ENCODE measurements at places on chromosomes 12 and 14.

GRCh38 chr12:81759190-81760051, at the start of gene PPFIA2:
Gene PPFIA2, minus strand, starts transcription at chr12:81759350.
- DNase-seq, result peak; percentile 60

DNA sequence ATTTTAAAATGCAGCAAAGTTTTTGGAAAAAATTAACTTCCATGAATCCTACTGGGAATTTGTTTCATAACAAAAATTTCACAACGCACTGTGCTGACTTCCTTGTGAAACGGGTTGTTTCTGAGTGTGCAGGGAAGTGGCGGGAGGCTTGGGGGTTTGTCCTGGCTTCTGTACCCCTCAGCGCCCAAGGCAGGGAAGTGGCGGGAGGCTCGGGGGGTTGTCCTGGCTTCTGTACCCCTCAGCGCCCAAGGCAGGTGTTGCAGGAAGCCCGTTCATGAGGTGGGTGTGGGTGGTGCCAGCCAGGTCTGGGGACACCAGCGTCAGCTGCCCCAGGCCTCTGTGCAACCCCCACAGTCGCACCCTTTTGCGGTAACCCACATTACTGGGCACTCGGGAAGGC, 25.1 kb downstream of the ADGRD1 start:
- DNase-seq, result no peak

- DNase-seq, result no peak
Observed at GRCh38 chr12:107557589-107558100, 128.0 kb upstream of the PWP1 start.

- DNase-seq, result peak; percentile 22
Observed at GRCh38 chr14:87131879-87132278, 861.1 kb downstream of the GALC start.

DNA sequence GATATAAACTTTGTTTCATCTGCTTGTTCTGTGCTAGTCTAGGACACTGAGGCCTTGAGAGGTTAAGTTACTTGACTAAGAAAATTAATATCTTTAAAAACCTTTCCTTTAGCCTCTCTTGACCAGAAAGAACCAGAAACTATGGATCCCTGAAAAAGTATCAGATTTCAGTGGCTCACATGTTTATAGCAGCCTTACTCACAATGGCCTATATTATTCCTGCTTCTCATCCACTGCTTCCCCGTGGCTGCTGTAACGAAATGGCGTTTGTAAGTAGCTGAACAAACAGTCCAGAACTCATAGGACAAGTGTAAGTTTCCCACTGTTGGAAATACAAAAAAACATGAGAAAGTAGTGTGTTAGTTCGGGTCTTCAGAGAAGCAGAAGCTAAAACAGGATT, 3.2 kb upstream of the PYGL start:
- DNase-seq, result no peak

DNA sequence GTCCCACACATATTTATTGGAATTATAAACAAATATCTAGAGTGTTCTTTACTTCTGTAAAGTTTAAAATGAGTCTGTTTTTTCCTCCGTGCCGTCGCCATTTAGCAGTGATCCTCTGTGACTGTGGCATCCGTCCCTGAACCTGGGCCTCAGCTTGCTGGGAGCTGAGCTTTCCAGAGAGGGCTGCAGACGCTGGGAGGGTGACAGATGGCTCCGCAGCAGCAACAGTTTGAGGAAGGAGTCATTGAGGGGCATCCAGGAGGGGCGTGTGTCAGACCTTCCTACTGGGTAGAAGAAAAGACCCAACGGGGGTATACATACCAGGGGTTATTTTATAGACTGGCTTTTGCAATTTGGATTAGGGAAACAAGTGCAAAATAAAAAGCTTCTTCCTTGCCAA, 47.9 kb downstream of the NEUROD4 start:
- DNase-seq, result no peak

- DNase-seq, result no peak
Observed at GRCh38 chr12:52280796-52281560, 6.5 kb downstream of the KRT86 start.

DNA sequence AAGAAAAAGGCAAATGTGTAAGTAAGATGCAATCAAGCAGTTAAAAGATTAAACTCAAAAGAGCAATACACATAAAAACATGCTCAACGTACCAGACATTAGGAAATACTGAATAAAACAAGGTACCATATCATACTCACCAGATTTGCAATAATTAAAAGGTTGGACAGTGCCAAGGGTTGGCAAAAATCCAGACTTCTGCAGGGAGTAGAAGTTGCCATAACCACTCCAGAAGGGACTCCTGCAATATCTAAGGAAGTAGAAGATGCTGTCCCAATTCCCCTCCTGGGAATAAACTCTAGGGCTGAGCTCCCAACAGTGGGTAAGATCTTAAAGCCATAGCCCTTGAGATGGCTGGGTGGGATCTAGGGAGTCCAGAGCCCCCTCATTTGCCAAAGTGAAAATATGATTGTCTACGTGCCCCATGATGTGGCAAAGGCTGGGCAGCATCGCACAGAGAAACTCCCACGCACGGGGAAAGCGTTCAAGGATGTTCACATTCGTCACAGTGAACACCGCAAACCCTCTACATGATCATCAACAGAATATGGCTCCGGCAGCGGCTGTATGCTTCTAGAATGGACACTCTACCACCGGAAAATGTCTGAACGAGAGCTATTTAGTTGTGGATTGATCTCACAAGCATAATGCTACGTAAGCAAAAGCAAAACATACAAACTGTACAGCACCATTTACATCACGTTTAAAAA, 12.3 kb downstream of the KCTD10 start:
- DNase-seq, result no peak

DNA sequence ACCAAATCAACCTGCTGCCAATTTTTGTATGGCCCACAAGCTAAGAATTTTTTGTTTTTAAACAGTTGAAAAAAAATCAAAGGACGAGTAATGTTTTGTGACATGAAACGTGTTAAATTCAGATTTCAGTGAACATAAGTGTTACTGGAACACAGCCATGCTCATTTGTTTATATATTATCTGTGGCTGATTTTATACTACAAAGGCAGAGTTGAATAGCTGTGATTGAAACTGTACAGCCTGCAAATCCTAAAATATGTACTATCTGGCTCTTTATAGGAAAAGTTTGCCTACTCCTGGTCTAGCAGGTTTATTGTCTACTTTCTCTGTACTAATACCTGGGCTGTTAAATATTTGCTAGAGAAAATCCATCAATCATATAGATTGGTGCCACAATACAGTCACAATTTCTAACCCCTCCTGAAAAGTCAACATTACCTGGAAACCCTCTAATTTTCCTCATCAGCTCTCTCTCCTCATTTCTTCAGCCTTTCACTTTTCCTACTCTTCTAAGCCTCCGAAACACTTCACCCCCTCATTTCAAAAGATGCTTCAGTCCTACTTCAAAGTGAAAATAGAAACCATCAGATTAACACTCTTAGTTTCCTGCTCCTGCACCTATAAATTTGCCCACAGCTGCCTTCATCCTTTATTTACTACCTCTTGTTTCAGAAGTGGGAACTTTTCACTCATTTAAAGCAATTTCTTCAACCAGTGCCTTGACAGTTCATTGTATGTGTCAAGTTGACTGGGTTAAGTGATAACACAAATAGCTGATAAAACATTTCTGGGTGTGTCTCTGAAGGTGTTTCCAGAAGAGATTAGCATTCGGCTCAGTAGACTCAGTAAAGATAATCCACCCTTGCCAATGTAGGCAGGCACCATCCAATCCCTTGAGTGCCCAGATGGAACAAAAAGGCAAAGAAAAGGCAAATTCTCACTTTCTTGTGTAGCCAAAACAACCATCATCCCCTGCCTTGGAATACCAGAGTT, 18.0 kb upstream of the C2CD5 start:
- no peak for DNase-seq

GRCh38 chr14:93036652-93037345, 78.9 kb downstream of the ITPK1 start:
- DNase-seq, result no peak

GRCh38 chr14:26741711-26742212, 143.9 kb upstream of the NOVA1 start:
- no peak for DNase-seq

DNA sequence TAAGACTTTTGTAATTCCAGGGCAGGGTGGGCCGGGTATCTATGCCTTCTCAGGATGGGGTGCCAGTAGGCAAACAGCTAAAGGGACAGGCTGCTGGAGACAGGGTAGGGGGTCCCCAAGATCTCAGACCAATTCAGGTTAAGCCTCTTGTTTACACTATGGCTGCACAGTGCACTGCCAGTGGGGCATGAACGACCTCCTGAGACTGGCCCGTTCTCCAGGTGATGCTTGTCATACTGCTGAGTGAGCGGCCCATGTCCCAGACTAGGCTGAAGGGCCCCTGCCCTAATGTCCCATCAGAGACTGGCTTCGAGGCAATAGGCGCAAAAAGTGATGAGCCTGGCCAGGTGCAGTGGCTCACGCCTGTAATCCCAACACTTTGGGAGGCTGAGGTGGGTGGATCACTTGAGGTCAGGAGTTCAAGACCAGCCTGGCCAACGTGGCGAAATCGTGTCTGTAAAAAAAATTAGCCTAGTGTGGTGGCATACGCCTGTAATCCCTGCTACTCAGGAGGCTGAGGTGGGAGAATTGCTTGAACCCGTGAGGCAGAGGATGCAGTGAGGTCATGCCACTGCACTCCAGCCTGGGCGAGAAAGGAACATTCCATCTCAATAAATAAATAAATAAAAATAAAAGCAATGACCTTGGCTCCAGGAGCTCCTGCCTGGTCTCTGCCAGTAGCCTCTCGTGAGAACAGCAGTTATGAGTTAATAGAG, 12.6 kb downstream of the SLC25A29 start:
- DNase-seq, result no peak

- DNase-seq, result no peak
Observed at GRCh38 chr14:102560458-102561261, 31.8 kb upstream of the RCOR1 start.

DNA sequence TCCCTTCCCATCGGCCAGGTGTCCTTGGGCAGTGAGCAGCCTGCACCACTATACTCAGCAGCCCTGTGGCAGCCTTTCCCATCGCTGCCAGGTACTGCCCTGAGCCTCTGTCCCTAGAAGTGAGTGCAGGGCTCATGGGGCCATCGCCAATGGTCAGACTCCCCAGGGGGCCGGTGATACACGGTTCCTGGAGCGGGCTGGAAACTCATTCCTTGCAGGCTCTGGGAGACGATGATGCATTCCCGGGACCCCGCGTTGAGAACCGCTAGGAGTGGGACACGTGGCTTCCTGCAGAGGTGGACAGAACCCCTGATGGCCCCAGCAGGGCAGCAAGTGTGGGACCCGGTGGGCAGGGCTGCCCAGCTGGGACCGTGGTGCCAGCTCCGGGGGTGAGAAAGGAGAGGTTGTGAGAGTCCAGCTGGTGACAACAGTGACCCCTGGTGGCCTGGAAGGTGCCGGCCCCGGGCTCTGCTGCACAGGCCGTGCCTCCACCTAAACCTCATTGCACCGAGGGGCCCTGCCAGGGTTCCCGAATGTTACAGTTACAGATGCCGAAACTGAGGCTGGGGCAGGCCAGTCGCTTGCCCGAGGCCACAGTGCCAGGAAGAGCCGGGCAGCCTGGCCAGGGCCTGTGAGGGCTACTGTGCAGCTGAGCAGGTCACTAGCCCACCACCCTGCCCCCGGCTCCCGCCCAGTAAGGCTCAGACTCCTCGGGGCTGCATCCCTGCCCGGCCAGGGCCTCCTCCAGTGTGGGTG, 33.8 kb downstream of the FBRSL1 start:
- no peak for DNase-seq

DNA sequence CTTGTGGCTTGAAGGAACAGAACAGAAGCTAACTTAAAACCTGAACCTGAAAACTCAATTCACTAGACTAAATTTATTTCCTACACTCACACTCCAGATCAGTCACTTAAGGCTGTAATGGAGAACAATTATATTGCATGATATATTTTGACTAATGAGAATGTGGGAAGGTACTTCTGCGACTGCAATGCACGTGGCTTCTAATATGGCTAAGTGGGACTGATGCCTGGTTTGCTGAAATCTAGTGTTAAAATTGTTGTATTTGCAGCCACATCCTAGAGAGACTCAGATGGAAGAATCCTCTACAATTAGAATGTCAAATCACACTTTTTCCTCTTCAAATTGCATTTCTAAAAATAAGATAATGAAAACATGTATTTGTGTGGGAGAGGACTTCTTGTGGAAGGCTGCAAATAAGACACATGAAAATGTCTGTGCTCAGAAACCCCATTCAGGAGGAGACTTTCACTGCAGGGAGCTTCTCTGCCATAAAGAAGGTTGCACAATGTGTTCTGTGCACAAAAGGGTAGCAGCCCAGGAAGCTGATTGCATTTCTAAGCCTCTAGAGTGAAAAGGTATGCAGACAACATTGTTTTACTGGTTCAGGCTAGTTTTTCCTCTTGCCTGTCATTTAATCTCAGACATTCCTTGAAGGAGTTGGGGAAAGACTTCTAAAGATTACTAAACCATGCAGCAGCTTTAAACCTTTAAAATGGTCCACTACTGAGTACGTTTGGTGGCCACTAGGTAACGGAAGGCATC, 224.3 kb downstream of the NEDD1 start:
- peak; percentile 29 for DNase-seq

- no peak for DNase-seq
Observed at GRCh38 chr12:114269153-114269552, 136.8 kb downstream of the TBX5 start.

GRCh38 chr12:117042171-117042842, 56.9 kb downstream of the TESC start:
- DNase-seq, result no peak

GRCh38 chr14:104658325-104658712, 31.1 kb upstream of the INF2 start:
- peak; percentile 42 for DNase-seq

- no peak for DNase-seq
Observed at GRCh38 chr14:23629832-23630396, 6.2 kb upstream of the DHRS2 start.

DNA sequence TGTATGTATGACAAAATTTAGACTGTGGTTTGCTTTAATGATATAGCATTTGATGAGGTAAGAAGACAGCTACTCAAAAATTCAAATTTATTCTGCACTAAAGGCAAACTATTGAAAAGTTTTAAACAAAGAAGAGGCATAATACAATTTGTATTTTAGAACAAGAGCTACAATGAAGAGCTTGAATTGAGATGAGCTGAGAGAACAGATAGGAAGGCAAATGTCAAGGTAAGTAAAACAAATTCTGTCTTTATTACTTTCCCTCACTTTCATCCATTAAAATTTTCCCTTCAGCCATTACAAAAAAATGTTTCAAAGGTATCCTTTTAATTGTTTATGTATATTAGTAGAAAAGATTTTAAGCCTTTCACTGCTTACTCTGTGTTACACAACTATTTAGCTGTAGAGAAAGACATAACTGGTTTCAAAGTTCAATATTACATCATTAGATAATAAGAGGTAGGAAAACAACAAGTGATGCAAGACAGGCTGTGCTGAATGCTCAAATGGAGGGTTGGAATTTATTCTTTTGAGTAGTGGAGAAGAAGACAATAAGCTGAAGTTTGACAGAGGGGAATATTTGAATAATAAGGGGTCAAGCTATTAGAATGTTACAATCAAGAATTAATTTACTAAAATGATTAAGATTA, 1334.1 kb downstream of the FSCB start:
- DNase-seq, result no peak

Data from H7 (cell line).